ENCODE measurements at places on chromosomes 11 and 22.

- DNase-seq = no peak
Observed at GRCh38 chr11:115241899-115242298, 262.3 kb downstream of the CADM1 start.

DNA sequence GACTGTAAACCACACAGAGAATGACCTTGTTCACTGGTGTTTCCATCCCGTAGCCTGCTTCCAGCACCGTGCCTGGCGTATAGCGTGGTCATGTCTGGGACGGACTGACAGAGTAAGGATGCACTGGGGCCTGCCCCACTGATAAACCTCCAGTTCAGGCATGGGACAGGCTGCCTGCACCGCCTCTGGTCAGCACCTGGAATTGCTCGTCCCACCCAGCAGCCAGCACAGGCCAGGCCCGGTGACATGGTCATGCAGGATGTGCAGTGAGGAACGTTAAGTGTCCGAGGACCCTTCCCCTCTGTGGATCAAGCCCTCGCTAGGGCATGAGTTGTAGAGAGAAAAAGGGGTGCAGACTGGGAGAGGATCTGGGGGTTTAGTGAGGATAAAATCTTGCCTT lies 44.8 kb downstream of the LMO1 start:
- no peak for DNase-seq

DNA sequence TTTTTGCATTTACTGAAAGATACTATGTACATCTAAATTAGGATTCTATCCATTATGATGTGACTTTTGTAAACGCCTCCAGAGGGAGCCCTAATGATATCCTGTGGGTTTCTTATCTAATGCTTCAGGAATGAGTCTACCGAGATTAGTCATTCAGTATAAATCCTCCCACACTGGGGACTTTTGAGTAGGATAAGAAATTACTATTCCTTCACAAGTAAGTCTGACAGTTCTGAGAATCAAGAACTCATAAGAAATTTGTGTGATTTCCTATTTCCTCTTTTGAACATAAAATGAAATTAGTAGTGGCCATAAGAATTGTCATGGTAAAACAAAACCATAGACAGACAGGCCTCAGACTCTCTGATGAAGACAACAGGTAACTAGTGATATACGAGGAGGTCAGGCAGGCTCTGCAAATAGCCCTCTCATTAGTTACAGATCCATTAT lies 10.0 kb upstream of the OR5M1 start:
- no peak for DNase-seq

DNA sequence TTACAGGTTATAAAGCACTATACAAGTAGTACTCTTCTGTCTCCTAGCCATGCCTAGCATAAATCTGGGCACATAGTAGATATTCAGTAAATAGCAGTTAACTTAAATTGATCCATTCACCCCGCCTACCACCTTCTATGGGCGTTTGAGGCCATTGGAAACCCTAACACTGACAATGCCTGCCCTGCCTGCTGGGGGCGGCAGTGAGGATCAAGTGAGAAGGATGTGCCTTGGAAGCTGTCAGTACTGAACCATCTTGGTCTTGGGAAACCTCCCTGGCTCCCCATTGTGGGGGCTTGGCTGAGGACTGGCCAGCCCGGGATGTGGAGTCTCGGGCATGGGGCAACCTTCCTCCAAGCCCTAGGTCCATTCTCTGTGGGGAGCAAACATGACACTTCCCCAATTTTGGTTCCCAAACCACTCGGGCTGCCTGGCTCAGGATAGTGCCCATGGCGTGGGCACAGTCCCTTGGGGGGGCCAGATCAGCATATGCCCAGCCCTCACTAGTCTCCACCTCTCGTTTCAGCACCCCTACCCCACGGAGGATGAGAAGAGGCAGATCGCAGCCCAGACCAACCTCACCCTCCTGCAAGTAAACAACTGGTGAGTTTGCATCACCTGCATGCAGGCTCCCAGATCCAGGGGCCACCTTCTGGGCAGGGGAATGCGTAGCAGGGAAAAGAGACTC lies 67.4 kb downstream of the FEZ1 start:
- no peak for DNase-seq

DNA sequence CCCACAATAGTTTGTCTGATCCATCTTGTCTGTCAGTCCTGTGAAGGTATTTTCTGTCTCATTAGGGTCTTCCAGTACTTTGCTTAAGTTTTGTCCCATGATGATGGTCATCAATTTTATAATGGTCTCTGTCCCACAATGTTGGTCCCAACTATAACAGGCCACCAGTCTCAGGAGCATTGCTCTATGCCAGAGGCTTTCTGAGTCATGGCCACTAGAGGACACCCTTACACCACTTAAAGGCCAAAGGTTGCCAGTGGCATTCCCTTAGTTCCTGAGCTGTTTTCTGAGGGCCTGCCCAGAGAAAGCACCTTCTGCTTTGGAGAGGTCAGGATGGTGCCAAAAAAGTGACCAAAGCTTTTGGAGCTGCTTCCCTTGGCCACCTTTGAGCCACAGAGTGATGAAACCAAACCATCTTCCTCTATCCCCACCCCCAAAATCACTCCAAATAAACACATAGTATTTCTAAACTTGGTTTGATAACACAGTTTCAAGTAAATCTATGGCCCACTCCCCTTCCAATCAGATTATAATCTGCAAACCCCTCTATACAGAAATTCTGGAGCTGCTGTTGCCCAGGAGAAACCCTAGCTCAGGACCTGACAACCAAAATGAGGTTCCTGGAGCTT lies 19.3 kb downstream of the EIF3F start:
- peak; percentile 49 for DNase-seq

- no peak for DNase-seq
Observed at GRCh38 chr11:95461858-95462257, 230.9 kb upstream of the SESN3 start.

GRCh38 chr11:16690086-16690485 lies 48.4 kb upstream of the C11orf58 start:
- DNase-seq = no peak

DNA sequence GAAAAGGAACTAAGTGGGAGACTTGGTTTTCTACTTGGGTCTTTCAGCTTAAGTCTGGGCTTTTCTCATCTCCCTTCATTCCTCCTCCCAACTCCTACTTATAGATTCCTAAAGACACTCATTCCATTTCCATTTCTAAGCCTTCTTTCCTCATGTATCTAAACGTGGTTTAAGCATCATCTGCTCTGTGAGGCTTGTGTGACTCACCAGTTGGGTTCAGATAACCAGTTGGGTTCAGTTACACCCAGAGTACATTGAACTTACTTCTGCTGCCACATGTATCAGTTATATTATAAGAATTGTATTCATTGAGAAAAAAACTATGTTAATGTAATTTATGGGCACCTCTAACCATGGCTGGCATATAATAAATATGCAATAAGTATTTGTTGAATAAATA lies 831.2 kb upstream of the CCDC90B start:
- DNase-seq = no peak

DNA sequence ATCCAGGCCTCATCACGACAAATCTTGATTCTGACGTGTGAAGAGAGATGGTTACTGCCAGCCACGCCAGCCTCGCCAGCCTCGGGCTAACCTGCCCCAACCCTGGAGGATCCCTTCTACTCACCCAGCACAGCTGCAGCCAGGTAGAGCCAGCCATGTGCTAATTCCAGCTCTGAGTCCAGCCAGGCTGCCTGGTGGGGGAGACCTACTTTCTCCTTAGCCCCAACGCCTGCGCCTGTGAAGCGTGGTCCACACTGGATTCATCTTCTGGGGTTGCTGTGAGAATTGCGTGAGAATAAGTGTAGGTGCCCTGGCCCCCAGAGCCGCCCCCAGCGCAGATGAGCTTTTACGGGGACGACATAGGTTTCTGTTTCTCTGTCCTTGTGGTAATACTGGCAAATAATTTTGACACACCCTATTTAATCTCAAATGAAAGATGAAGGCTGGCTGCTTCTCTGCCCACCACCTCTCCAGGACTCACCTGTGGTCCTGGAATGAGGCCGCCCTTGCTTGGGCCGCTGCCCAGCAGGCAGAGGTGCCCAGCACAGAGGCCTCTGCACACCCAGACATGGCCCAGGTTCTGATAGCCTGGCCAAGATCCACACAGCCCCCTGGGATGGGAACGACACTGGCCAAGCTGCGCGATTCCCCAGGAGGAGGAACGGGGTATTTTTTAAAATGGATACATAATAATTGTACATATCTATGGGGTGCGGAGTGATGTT lies 528.4 kb downstream of the TBC1D22A start:
- DNase-seq = no peak

DNA sequence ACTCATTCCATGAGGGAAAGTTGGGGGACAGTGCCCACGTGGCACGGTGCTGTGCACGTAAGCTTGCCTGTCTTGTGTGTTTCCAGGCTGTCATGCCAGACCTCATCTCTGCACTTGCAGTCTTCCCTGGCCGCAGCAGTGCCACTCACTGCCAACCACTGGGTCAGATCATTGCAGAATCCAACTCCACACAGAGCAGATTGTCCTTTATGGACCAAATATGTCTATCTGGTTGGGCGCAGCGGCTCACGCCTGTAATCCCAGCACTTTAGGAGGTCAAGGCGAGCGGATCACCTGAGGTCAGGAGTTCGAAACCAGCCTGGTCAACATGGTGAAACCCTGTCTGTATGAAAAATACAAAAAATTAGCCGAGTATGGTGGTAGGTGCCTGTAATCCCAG lies 4.4 kb upstream of the PPARA start:
- no peak for DNase-seq

- no peak for DNase-seq
Observed at GRCh38 chr11:113722934-113723333, 16.8 kb upstream of the TMPRSS5 start.

DNA sequence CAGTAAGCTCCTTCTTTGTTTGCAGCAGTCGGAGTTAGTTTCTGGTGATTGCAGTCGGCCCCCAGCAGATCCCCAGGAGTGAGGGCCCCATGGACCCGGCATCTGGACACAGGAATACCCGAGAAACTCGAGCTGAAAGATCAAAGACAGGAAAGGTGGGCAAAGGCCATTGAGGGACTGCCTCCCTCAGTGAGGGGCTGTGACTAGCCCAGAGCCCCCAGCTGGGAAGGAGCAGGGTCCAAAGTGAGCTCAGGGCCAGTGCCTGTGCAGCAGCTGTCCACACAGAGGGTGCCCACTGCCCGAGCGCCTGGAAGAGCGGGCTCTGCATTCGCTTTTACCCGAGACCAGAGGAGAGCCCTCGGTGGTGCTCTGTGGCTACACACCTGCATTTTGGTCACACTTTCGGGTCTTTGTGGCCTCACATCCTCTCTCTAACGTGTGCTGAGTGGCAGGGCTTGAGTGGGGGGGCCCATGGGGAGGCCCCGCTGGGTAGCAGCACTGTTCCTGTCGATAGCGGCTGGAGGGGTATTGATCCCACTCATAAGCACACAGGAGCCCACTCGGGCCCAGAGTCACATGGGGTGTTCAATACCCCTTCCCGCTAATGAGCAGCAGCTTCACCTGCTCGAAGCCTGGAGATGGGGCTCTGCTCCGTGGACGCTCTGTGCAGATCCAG lies 532.9 kb downstream of the TBC1D22A start:
- no peak for DNase-seq

- DNase-seq = no peak
Observed at GRCh38 chr11:72236083-72236697, 7.8 kb downstream of the PHOX2A start.

Measured in NCI-H1694 treated with DMSO at 0.1 percent for 48 hours (cell line).